ENCODE measurements at places on chromosomes 3 and 15.
A peak's percentile ranks its signal among the peaks of the same experiment; 100 is the strongest.

GRCh38 chr3:168061332-168061996, 34.3 kb downstream of the GOLIM4 start:
- DNase-seq = no peak

- no peak for DNase-seq
These were observed 81.9 kb upstream of the PTX3 start for GRCh38 chr3:157354722-157355121.

DNA sequence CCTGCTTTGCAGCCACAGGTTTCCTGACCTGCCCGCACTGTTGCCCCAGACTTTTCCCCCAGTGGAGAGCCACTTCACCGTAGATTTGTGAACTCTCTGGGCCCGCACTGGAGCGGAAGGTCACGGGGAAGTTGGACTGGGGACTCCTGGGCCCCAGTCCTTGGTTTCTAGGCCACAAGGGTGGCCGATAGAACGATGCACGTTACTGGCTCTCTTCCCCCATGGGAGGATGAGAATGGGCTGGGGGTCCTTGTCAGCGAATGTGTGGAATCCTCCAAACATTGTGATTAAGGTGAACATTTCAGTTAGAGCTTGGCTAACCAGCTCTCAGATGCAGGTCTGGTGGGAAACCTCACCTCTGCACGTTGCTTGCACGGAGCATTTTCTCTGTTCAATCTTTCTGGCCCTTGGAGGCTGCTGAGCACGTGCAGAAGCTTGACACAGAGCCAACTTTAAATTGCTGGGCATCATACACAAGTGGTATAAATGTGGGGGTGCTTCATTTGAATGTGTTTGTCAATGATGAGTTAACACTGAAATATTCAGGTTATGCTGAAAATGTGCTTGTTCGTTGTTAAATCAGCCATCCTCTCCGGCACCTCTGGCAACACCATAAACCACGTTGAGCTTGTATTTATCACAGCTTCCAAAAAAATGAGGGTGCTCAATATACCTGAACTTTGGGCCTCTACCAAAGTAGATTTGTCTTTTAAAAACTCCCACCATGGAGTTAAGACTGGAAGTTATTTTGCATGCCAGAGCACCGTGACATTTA, 976 bp downstream of the DIS3L start:
- DNase-seq = peak; percentile 8

- DNase-seq = no peak
These were observed 42.2 kb downstream of the DAPK2 start for GRCh38 chr15:64004056-64004455.

DNA sequence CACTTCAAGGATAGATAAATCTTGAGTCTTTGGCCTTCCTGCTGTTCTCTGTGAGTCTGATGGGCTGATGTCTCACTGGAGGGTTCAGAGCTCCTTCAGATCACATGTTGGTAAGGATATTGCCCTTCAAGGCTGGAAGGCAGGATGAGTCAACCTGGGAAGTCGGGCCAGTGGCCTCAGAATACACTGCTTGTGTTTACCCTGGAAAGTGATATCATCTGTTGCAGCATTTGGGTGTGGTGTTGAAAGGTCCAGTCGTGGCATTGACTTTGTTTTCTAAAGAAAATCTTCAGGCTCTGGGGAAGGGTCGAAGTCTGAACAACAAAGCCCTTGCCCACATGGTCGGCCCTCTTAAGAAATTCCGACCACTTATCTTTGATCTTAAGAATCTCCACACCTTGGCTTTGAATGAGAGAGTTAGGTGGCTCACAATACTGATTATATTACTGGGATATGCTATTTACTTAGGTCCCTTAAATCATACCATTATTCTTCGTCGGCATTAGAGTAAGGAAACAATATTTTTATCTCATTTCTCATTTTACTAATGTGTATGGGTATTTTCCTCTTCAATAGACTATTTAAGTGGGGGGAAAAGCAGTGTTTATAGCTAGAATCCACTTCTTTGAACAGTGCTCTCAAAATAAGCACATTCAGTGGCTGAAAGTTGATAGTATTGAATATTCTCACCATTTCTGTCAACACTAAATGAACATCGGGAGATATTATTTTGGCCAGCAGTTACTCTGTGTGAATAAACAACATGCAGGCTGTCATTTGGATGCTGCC, 303.9 kb upstream of the RASGRP1 start:
- no peak for DNase-seq

- DNase-seq = no peak
These were observed 4.8 kb upstream of the CSK start for GRCh38 chr15:74776821-74777768.

DNA sequence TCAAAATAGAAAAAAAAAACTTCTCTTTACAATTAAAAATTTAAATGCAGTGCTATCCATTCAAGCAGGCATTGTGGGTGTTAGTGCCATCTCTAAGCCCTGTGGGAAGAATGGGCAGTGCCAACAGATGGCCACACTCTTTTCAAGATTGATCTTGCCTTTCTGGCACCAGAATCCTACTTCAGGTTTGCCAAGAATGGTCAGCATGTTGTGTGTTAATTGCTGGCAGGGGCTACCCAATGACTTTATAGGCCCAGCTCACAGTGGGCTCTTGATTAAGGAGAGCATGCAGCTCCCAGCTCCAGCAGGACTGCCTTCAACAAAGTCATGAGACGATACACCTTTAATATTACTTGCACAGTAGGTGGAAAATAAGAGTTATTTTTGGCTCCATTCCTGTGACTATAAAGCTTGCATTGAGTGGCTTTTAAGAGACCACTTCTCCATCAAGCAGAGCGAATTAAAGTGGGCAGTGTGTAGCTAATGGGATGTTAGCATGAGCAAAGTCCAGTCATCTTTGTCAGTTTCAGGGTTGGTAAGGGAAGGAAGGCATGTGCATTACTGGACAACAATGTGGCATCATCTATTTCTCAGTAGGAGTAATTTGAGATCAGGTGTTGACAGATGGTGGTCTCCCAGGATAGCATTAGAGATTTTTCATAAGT, 476.8 kb downstream of the C3orf38 start:
- DNase-seq = no peak

DNA sequence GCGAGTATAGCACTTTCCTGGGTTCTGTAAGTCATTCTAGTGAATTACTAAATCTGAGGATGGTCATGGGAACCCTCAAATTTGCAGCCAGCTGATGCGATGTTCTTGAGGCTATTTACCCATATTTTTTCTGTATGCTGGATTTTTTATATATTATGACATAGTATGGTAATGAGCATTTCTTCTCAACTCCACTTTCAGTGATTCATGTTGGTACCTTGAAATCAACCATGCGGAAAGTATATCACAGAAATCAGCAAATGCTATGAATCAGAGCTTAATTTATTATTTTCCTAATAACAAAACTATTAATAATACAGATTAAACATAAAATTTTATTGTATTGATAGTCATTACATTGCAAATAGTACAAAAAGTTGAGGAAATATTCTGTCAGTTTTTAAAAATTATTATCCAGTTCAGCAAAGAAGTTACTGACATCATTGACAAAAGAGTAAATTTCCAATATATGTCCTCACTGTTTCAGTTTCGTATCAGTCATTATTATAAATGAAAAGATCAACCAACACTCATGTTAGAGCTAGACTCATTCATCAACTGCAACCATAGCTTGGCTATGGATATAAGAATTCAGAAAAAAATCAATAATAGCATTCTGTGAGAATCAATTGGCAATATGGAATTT, 164.3 kb upstream of the SETMAR start:
- DNase-seq = no peak

DNA sequence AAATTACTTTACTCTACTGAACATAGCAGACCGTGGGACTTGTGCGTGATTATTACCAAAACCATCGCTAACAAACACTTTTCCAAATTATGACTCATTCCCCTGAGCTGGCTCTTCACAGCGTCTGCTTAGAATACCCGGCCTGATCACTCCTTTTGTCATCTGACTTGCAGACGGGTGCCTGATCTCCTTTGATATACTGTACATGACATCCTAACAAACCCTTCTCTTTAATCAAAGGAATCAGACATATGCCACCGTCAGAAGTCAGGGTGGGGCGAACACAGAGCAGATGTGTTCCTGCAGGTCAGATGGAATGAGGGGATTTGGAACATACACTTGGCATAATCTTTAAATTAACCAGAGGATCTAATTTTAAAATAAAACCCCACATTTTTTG, 48.5 kb upstream of the SH3GL3 start:
- DNase-seq = no peak

GRCh38 chr15:84608707-84609284, 8.0 kb downstream of the ZSCAN2 start:
- no peak for DNase-seq

DNA sequence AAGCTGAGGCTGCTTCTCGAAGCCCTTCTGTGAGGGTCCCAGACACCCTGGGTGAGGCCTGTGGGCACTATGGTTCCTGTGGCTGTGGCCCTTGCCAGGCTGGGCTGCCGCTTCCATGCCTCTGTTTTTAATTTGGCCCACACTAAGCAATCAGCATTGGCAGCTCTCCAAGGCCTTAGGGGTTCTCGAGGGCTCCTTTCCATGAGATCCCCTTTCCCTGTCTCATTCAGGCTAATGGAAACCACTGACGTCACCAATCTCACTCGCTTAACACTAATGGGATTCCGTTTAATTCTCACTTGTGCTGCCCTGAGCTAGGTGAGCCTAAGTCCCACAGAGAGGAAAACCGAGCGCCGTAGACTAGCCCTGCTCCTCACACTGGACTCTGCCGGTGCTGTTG, 60.2 kb upstream of the RAB6B start:
- DNase-seq = no peak

- DNase-seq = no peak
These were observed 3.2 kb downstream of the GLYCTK start for GRCh38 chr3:52290596-52291507.

GRCh38 chr15:77625376-77625775, 7.3 kb downstream of the LINGO1 start:
- DNase-seq = no peak

DNA sequence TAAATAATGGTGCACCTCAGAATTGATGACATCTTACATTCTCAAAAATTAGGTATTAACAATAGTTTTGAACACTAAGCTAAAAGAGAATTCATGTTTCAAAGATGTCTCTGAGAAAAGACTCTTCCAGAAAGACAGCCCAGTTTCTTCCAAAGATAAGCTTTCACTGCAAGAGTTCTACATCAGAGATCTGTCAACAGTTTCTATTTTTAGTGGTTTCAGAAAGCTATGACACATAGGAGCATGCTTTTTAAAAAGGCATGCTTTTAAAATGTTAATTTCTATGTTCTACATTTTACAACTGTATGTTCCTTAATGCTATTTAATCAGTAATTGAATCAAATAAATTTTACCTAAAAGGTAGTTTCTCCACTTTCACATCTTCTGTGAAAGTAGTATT, 88.2 kb downstream of the PLOD2 start:
- DNase-seq = no peak

GRCh38 chr15:68668926-68669600, 90.3 kb downstream of the CORO2B start:
- no peak for DNase-seq

DNA sequence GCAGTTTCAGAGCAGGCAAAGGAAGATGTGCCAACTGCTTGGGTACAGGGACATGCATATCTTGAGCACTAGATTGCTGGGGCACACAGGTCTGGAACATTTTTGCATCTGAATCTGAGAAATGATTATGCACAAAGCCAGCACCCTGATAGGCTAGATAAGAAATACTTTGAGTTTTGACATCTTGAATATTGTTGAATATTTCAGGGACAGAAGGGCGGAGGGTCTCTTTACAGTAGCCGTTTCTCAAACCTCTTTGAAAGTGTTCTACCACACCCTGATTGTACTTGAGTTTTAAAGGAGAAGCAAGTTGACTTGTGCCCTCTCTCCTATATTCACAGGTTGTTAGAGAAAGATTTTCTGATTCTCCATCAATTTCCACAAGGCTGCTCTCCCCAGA, 188.1 kb upstream of the STRIT1 start:
- DNase-seq = no peak

DNA sequence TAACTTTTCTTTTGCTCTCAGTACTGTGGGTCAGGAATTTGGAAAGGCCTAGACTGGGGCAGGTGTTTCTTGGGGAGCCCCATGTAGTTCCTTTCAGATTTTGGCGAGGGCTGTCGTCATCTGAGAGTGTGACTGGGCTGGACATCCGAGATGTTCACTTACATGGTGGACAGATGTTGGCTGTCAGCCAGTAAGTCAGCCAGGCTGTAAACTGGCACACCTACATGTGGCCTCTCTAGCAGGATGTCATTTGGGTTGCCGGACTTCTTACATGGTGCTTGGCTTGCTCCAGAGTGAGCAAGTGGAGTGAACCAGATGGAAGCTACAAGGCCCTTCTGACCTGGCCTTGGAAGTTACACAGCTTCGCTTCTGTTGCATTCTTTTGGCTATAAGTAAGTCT, 20.7 kb downstream of the TATDN2 start:
- no peak for DNase-seq

GRCh38 chr15:39944726-39945125, 10.8 kb downstream of the EIF2AK4 start:
- no peak for DNase-seq

GRCh38 chr3:167884481-167884880, 149.0 kb downstream of the SERPINI1 start:
- no peak for DNase-seq

DNA sequence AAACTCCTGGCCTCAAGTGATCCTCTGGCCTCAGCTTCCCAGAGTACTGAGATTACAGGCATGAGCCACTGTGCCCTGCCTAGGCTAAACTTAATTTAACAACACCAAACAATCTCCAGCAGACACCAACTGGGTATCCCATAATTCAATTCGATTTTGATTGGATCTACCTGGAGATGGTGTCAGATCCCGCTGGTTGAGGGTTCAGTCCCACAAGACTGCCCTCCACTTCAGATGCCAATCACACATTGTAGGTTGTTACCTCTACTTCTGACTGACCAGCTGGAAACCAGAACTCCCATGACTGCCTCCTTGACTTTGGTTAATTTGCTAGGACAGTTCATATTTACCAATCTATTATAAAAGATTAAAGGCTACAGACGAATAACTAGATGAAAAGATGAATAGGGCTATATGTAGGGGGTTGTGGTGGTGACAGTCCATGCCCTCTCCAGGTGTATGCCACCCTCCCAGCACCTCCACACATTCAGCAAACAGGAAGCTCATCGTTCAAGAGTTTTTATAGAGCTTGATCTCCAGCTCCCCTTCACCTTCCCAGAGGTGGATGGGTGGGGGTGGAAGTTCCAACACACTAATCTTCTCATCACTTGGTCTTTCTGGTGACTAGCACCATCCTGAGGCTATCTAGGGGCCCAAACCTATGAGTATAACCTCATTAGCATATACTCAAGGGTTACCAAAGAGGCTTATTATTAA, 9.3 kb downstream of the B2M start:
- DNase-seq = no peak

DNA sequence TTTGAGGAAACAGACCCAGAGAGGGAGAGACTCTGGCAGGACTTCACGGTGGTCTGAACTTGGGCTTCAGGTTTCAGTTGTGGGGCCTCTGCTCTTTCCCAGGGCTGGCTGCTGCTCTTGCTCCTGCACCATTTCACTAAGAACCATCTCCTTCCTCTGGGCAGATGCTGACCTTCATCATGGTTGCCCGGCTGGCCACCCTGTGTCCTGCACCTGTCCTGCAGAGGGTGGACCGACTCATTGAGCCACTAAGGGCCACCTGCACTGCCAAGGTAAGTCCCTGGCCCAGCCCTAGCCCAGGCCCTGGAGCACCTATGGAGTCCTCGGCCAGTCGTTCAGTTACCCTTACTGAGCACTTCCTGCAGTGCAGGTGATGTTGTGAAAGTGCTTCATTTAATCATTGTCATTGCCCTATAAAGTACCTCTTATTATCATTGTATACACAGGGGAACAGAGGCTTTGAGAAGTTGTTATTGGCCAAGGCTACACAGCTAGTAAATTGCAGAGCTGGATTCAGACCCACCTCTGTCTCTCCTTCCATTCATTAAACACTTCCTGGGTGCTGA, 10.0 kb downstream of the RPL32 start:
- DNase-seq = no peak

Measured in stimulated activated CD4-positive, alpha-beta T cell treated with anti-CD3 and anti-CD28 coated beads, Interleukin-4, amount 100 ng/mL, for 48 hours (primary cell).